ENCODE measurements at places on chromosomes 16 and 17.
A peak's percentile ranks its signal among the peaks of the same experiment; 100 is the strongest.

- DNase-seq = no peak
Measured at GRCh38 chr16:47316442-47317015, 144.3 kb downstream of the ITFG1 start.

DNA sequence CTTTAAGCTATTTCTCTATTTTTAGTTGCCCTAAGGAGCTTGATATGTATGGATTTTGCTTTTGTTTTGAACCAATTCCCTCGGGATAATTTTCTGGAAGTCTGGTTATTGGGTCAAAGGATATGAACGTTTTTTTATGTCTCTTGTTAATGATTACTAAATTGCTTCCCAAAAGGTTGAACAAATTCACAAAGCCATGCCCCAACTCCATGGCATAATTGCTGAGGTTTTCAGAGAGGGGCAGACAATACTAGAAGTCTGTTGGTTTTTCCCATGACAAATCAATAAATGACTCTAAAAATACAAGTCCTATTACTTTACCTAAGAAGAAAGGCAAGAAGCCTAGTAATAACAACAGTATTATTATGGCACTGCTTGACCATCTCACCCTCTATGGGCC is 11.4 kb upstream of the AKAP1 start:
- no peak for DNase-seq

GRCh38 chr17:56121191-56122051 is 31.9 kb upstream of the ANKFN1 start:
- no peak for DNase-seq

DNA sequence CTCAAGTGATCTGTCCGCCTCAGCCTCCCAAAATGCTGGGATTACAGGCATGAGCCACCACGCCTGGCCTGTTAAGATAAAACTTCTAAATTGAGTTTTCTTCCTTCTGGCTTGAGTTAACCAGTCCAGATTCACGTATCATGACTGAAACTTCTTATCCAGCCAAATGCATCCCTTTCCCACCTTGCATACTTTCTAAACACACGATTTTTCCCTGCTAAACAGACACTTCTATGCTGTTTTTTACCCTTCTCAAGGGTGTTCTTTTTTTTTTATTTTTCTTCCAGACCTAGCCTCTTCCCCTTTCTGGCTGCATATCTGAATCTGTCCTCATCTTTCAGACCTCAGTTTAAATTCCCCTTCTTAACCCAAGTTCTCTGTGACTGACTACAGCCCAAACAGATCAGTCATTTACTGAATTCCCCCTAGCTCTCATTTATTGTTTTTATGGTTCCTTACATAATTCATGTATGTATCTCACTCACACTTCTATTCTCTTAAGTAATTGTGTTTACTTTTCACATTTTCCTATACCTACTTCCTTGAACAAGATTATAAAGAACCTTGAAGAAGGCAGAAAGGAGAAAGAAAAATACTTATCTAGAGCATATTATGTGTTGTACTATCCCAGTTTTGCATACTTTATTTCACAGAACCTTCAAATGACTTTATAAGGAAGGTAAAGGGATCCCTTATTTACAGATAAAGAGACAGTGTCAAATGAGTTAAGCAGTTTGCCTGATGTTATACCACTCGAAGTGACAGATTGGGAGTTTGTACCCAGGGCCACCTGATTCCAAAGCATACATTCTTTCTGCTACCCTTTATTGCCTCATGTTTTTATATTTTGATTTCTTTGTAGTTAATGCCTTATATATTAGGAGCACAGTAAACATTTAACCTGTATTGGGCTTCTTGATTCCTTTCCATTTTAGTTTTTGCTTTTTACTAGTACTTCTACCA is 5.2 kb downstream of the EVI2B start:
- DNase-seq = no peak

GRCh38 chr16:17313085-17313611 is 157.6 kb downstream of the XYLT1 start:
- DNase-seq = peak; percentile 76

- DNase-seq = no peak
Measured at GRCh38 chr17:80899402-80900268, 92.0 kb upstream of the CHMP6 start.

- DNase-seq = no peak
Measured at GRCh38 chr17:78127888-78128550, 536 bp downstream of the TMC6 start.

- DNase-seq = no peak
Measured at GRCh38 chr17:61076621-61077031, 323.0 kb upstream of the TBX2 start.

- DNase-seq = no peak
Measured at GRCh38 chr16:51779240-51779639, 628.2 kb upstream of the SALL1 start.

DNA sequence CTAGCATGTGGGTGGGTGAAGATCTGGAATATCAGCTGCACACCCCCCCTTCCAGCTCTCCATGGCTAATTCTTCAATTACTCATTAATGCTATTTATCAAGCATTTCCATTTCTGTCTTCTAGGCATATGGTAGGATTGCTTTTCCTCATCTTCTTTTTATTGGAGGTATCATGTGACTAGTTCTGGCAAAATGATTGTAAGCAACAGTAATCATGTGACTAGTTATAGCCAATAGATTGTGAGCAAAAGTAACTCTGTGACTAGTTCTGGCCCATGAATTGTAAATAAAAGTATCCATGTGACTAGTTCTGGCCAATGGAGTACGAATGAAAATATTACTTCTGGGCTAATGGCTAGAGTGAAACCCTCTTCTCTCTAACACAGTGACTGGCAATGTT is 107.0 kb upstream of the TMEM132E start:
- no peak for DNase-seq

DNA sequence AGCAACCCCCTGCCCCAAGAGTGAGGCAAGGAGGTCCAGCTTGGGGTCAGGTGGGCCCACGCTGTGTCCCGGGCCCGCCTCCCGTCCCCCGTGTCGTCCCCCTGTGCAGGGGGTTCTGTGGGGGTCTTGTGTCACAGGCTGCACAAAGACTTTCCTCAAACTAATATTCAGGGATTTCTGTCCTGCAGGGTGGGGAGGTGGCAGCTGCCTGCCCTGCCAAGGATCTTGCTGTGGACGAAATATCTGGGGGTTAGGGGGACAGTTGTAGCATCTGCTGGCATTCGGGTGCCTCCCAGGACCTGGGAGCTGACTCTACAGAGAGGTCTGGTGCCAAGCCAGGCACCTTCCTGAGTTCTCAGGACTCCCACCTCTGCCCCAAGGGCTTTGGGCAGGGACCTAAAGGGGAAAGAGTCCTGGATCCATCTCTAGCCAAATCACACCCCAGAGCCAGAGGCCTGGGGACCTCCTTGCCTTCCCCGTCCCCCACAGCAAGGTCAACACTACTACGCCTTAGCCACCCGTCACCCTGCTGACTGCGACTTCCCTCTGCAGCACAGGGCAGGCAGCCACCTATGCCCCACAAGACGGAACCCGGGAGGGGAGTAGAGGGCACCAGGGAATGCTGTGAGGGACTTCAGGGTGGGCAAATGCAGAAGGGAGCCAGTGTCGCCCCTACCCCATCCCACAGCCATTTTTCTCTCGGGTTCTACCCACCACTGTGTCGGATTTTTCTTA is 59.3 kb downstream of the TMEM132E start:
- DNase-seq = no peak

DNA sequence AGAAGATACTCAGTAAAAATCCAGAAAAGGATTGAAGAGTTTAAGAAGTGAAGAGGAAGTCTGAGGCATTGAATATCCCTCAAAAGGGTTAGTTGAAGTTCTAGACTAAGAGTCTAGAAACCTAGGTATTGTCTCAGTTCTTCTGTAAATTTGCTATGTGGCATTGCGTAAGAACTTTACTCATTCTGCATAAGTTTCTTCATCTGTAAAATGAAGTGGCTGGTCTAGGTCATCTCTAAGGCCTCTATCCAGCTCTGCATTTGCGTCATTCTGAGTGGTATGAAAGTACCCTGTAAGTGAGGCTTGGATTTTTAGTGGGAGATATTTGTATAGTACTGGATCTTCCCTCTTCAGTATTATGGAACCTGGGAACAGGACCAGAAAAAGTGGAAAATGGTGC is 130.2 kb downstream of the MYO1D start:
- DNase-seq = no peak

- no peak for DNase-seq
Measured at GRCh38 chr17:31533546-31534155, 142.2 kb downstream of the RAB11FIP4 start.

GRCh38 chr17:45234641-45235415 is 13.1 kb downstream of the FMNL1 start:
- DNase-seq = no peak

- DNase-seq = no peak
Measured at GRCh38 chr16:22188595-22189442, 17.3 kb upstream of the EEF2K start.

- DNase-seq = no peak
Measured at GRCh38 chr16:87531418-87531817, 38.6 kb upstream of the ZCCHC14 start.

DNA sequence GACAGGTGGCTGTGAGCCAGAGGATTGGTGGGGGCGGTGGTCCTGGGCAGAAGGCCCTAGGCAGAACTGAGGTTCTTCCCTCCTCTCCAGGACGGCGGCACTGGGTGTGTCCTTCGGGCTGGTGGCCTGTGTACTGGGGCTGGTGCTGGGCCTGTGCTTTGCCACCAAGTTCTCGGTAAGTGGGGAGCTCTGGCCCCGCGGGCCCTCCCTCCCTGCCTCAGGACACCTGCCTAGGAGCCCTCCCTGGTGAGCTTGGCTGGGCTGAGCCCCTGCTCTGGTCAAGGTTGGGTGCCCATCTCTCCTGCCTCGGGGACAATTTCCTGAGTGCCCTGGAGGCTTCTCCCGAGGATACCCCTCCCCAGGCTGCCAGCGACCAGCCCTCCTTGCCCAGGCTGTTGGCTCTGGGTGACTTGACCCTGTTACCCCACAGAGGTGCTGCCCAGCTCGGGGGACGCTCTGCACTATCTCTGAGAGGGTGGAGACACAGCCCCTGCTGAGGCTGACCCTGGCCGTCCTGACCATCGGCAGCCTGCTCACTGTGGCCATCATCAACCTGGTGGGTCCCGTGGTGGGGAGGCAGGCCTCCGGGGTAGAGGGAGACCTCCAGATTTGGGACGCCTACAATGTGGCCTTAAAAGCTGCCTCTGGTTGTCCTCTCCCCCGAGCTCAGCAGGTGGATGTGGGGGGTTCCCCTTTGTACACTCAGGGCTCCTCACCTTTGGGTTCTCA is 42.0 kb downstream of the ADCY7 start:
- DNase-seq = peak; percentile 63

GRCh38 chr17:50559674-50560184 is 786 bp upstream of the CACNA1G start:
- DNase-seq = peak; percentile 82

Measured in left forelimb (tissue), 1 donor.